ENCODE measurements at places on chromosomes 1 and 21. TPM values are rescaled to one million over a fixed set of nuclear protein-coding genes. Genes with fewer than 3 reads are reported as not detected.

Gene UBL4B
- not detected for total RNA-seq

- DNase-seq, result no peak
These were observed 88.2 kb downstream of the PAPPA2 start for GRCh38 chr1:176551146-176551545.

GRCh38 chr1:14768582-14769304 is 170.3 kb downstream of the KAZN start:
- no peak for DNase-seq

DNA sequence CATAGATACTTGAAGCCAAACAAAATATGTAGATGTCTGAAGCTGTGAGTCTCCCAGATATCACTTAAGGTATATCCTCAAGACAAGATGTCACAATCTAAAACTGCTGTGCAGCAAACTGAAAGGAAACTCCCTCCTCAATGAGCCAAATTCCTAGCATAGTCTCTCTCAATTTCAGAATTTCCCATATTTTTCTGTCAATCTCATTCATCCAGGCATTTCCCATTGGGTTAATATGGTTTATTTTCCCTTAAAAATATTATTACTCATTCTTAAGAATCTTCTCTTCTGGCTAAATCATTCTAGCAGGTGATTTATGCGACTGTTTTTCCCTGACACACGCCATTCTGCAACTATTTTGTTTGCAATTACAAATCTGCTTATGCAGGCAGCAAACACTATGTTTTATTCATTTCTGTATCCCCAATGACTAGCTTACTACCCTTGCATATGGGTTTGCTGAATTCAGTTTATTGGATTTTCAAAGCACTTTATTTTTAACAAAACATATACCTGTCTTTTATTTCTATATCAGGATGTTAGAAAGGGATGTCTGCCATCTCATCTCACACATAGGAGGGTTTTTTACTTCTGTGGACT is 69.9 kb downstream of the TNFSF4 start:
- DNase-seq, result no peak

DNA sequence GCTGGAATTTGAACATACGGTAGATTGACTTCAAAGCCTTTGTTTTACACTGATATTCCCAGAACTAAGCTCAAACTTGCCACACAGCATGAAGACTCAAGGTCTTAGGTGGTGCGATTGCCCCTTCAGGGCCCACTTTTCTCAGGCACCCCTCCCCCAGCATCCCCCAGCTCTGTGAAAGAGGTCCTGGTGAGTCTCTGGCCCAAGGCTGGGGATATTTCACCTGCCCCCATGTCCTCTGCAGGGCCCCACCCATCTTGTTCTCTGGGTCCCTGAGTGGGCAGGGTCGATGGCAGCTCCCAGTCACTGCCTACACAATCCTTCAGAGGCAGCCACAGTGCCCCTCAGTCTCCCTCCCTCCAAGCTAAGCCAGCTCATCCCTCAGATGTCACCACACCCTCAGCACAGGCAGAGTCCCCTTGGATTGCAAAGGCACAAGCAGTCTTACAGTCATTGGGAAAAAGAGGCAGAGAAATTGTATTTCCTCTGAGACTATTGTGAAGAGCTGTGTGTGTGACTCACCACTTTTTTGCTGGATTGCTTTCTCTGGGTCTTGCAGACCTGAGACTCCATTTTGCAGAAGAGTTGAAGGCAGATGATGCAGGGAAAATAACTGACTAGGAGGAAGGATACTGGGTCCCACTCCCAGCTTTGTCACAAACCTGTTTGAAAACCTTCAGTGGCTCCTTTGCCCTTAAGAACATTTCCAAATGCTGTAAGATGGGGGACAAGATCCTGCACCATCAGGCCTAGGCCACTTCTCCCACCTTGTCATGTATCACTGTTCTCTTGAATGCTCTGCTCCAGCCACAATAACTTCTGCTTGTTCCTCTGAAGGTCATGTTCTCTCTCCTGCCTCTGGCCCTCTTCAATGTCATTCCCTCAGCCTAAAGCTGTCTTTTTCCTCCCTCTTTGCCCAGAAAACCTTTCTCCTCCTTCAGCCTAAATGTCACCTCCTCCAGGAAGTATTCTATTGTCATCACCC is 119.1 kb upstream of the GRIK3 start:
- no peak for DNase-seq

DNA sequence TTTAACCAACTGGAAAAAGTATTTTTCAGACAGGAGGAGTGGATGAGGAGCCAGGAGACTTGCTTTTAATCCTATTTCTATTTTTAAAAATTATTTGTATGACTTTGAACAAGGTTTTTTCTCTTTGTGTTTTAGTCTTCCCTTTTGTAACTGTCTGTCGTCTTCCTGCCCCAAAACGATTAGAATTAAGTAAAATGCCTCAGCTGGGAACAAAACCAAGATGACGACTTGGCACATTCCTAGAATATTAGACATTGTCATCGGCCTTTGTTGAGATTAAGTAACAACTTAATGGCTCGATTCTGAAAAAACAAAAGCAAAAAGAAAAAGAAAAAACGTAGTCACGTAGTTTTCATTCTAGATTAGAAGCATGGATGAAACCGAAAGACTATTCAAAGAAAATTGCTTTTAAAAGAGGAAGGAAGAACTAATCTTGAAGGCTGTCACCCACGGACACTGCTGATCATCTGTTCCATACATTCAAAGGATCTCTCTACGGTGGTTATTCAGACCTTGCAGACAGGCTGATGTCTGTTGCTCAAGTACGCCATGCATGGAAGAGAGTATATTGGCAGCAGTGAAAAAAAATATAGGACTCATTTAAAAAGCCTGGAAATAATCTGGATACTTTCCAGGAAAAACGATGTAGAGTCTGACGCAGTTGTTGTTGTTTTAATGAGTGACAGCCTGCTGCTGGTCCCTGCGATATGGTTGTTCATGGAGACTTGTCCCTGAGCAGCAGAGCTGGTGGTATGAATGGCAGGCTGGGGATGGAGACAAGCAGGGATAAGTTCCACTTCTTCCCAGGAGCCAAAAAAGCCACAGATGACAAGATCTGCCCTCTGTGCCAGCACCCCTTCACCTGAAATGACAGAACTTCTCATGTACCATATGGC is 16.8 kb downstream of the GNG4 start:
- no peak for DNase-seq

Gene AADACL3
- not detected for total RNA-seq

DNA sequence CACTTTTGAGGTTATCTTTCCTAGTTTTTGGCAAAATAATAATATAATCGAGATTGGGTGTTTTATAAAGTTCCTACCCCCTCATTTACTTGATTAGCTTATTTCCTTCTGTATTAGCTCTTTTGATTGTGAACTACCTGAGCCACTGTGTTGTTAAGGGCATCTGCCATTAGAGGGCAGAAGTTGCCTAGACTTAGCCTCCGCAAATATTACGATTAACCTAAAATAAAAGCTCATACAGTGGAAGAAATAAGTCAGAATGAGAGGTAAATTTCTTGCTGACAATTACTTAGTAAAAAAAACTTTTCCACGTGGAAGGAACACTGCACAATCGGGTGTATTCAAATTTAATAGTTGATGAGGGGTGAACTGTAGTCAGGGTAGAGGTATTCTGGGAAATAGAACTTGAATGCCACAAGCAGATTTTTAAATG is 2.3 kb downstream of the H3-3A start:
- DNase-seq, result peak; percentile 66
